ENCODE measurements at places on chromosomes 4 and X.

DNA sequence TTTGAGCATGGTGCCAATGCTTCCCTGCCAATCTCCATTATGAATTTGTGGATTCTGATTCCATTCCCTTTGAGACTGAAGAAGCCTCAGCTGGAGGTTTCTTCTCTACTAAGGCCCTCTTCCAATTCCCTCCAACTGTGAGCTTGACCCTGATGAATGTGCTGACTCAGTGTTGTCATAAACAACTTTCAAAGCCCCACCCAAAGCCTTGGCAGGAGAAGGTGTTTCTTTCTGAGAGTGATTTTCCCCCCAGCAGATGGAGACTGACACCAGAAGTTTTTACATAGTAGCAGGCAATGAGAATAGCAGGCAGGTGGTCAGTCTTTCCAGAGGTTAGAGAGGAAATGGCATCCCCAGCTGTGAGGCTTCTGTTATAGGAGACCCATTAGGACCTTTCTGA, 53.1 kb downstream of the OCRL start:
- DNase-seq = no peak

GRCh38 chr4:29295280-29295679, 1424.9 kb upstream of the PCDH7 start:
- DNase-seq = no peak

- no peak for DNase-seq
Measured at GRCh38 chr4:76659103-76659490, 224.1 kb downstream of the SHROOM3 start.

GRCh38 chr4:124265701-124266100, 446.8 kb downstream of the ANKRD50 start:
- DNase-seq = no peak

GRCh38 chr4:76544725-76545124, 109.7 kb downstream of the SHROOM3 start:
- DNase-seq = no peak

DNA sequence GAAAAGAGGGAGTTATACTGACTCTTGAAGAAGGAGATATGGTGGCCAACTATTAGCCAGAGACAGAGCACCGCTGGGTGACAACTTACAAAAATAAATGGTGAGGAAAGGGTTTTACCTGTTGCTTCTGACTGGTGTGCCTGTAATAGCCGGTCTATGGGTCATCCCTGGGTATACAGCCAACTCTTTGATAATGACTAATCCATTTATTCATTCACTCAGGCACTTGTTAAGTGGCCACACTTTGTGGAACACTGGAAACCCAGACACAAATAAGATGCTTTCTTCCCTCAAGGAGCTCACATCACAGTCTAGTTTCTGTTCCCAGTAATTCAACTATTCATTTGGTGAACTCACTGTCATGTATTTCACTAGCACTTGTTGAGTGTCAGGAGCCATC, 13.2 kb upstream of the CAPN6 start:
- DNase-seq = no peak

- no peak for DNase-seq
Measured at GRCh38 chrX:10104958-10105658, 51.7 kb upstream of the CLCN4 start.

DNA sequence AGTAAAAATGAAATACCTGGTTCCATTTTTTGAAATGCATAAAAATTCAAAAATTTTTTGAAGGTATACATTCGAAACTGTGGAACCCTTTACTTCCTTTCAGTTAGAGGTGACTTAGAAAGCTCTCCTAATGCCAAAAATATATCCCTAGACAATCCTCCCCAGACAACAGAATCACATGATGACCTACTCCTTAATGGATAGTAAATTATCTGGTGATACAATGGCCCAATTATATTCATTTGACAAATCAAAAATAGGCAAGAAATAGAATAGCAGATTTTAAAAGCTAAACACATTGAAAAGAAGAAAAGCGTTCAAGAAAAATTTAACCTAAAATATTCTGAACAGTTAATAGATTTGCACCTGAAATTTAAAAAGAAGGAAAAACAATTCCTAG, 3.5 kb upstream of the UGT2A2 start:
- no peak for DNase-seq

GRCh38 chrX:153867139-153867538, 18.8 kb downstream of the L1CAM start:
- no peak for DNase-seq

DNA sequence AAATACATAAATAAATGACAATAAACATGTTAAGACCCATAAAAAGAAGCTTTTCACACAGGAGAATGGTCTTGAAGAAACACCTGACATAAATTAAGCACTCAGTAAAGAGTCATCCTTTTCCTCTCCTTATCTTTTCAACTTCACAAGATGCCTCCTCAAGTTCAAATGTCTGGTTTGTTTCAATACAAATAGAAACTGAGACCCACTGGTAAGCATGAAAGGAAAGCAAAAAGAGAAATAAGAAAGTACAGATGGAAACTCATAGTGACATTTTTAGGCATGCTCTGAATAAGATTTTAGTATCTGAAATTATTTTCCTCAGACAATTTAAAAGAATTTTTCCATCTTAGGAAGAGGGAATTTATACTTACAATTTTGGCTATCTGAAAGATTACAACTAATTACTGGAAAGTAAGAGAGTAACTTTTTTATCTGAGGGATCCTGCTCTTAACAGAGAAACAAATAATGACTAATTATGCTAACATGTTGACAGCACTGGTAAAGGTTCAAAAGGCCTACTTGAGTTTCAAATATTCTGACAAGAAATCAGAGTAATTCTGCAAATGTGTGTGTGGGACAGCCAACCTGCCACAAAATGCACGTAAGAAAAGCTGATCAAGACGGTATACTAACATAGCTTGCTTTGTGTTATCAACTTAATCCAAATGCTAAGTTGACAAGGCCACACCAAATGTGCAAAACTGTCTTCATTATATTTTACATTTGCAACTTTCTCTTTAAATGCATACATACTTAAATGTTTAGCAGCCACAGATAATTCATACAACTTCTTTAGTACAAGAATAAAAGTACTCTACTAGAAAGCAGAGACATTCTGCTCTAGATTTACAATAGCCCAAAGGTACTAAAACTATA, 113.0 kb downstream of the IQCM start:
- no peak for DNase-seq

DNA sequence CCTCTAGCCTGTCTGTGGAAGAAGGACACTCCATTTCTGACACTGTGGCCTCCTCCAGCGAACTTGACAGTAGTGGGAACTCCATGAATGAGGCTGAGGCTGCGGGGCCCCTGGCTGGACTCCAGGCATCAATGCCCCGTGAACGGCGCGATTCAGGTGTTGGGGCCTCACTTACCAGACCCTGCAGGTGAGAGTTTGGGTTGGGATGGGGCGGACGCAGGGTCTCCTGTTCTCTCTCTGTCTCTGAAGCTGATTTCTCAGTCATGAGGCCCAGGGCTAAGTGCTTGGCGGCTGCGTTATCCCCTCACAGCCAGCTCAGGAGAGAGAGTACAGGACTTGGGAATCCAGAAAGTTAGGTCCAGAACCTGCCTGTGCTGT, 71.0 kb downstream of the STARD8 start:
- DNase-seq = no peak

DNA sequence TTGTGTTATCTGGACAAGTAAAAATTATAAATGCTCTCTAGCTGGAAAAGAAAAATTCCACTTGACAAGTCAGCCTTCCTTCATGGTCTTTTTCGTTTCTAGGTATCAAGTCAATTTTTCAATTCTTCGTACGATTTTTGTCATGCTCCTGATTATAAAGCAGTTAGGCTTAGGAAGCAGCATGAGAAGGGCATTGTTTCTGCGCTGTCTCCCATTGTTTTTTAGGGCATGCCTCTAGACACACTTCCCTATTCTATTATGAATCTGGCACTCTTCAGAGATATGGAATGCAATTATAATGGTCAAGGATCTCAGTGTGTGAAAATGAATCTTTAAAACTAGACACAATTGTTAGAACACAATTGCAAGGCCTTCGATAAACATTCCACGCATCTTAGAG, 164.1 kb upstream of the FAT1 start:
- DNase-seq = no peak

DNA sequence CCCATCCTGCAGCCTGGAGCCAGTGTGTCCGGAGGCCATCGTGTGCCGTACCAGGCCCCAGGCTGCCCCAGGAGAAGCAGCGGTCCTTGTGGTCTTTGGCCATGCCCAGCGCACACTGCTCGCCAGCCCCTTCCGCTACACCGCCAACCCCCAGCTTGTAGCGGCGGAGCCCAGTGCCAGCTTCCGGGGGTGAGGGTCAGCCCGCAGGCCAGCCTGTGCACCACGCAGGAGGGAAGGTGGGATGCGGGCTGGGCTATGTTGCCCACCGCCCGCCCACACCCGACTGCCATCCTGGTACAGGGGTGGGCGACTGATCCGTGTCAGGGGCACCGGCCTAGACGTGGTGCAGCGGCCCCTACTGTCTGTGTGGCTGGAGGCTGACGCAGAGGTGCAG, 7.6 kb upstream of the SRPK3 start:
- no peak for DNase-seq

DNA sequence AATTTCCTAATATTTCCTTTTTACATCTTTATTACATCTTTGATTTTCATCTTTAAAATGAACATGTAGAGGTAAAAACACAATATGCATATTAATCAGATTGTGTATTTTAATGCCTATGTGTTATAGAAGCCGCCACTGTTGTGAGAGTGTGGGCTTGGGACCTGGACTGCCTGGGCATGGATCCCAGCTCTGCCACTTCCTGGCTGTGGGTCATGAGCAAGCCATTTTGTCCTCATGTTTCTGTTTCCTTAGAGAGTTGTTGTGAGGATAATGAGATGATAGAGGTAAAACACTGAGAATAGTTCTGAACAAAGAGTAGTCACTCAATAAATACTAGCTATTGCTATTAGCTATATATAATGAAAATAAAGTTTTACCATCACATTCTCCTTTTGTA, 38.4 kb upstream of the SCOC start:
- no peak for DNase-seq

GRCh38 chr4:56445699-56446098, 9.6 kb downstream of the PAICS start:
- DNase-seq = no peak

DNA sequence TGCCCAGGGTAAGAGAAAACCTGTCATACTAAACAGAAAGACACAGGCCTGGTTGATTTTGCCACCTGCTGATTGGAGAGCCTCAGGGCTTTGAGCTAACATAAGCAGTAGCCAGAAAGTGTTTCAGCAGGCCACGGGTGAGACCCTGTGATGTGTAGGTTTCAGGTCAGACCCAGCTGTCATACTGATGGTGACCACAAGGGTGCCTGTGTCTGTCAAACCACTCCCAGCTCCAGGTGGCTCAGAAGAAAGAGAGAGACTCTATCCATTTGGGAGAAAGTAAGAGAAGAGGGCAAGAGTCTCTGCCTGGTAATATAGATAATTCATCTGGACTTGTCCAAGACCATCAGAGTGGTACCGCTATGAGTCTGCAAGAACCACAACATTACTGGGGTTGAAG, 72.8 kb upstream of the NLRP2B start:
- no peak for DNase-seq

GRCh38 chr4:46386570-46386969, 3.4 kb downstream of the GABRA2 start:
- no peak for DNase-seq

DNA sequence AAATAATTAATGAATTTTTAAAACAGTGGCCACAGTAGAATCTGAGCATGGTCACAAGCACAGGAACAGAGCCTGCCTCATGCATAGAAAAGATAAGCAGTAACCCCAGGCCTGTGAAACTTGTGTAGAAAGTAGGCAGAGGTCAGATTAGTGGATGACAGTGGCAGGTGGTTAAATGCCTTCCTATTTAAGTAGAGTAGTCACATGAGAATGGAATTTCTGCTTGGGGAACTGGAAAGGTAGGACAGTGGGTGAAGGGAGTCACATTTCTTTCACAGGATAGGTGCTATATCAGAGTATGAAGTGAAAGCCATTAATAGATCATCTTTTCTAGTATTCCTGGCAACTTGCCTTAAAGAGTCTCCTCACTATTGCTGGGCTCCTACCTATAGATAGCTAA, 34.9 kb upstream of the ASB12 start:
- DNase-seq = no peak

DNA sequence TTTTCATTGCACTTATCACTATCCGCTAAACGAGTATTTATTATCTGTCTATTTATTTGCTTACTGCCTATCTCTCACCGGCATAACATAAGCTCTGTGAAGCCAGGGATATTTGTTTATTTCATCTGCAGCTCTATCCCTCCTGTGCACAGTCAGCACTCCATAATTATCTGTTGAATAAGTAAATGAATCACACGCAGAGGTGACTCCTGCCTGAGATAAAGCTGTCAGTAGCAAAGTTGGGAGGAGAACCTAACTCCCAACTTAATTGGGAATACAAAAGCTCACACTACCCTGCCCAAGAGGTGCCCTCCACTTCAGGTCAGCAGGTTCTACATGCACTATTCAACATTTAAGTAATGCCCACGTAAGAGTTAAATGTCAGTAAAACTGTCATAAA, 85.7 kb downstream of the CORIN start:
- no peak for DNase-seq

DNA sequence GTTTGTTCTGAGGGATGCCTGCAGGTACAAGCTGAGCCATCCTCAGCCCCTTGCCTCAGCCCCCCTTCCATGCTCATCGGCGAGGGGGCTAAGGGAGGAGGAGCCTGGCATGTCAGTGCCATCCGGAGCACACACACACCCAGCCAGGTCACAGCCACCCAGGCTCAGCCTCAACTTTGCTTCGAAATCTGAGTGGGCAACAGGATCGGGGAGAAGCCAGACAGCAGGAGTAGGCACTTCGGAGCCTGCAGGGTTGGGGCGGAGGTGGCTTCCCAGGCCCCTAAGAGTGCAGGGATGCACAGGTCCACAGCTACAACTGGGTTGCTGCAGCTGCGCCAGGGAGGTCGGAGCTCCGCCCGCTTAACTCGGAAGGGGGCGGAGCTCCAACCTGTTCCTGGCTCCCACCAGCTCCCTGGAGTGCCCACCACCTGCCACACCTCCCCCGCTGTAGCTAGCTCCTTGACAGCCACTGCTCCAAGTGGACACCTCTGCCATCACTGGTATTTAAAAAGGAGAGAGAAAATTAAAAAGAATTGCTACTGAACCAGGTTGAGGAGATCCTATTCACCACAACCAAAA, 192.9 kb upstream of the GALNT7 start:
- DNase-seq = no peak

DNA sequence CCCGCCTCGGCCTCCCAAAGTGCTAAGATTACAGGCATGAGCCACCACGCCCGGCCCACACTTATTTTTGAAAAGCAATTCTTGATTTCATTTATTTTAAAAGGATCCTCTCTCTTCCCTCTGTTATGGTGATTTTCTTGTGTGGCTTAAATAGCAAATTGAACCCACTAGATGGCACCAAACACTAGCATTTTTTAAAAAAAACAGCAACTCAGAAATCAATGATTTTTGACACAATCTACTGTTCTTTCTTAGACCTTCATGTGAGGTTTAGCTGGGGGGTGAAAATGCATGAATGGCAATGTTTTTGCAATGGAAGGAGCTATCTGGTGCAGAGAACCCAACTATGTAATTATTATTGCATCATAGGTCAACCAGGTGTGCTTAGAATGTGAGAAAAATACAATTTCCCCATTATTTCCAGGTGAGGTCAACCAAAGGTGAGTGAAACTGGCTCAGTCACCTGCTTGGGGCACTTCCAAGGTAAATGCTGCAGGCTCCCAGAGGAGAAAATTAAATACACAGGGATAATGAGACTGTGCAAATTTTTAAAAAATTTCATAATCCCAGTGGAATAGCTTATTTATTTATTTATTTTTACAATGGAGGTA, 226.7 kb upstream of the PRKX start:
- peak; percentile 16 for DNase-seq
